Left kidney (tissue), 8 donors: ENCODE measurements at places on chromosomes 4 and X.

DNA sequence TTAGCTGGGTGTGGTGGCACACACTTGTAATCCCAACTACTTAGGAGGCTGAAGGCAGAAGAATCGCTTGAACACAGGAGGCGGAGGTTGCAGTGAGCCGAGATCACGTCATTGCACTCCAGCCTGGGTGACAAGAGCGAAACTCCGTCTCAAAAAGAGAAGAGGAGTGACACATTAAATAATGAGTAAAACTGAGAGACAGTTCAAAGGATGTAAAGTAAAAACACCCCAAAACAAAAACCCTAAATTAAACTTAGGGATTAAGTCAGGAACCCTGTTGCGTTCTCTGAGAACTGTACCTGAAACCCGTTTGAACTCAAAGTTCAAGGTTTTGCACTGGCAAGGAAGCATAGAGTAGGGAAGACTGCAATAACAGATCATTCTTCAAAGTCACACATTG lies 141.7 kb downstream of the BRWD3 start:
- no peak for DNase-seq

- DNase-seq, result no peak
These were observed 102.3 kb upstream of the PCDH7 start for GRCh38 chr4:30617836-30618235.

DNA sequence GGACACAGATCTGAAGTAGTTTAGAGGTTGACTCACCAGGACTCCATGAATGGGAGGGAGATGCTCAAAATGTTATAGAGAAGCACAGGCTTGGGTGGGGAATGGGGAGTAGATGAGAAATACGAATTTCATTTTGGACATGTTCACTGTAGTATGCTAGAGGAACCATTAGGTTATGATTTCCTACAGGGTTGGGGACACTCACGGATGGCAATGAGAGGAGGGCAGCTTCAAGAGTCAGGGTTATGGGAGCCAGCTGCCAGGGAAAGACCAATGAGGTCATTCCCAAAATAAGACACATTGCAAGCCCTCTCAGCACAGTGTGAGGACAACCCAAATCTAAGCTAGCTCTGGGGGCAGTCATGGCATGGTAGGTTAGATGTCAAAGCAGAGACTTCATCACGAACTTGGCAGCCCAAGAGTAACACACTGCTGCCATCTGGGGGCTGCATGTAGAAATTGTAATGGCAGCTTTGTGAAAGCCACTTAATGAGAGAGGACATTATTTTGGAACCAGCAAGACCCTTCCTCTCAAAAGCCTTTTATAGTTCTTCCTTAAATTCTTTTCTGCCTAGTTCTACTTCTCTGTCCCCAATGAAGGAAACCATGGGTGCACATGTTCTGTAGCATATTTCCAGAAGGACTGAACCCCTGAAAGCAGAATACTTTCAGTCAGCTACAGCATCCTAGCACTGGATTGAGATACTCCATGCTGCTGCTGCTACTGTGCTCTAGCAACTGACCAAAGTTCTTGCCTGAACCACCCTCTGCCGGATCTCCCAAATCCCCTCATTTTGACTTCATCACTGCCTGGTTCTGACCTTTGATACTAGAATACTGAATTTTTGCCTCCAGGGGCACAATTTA lies 16.2 kb upstream of the ZCCHC12 start:
- DNase-seq, result peak; percentile 39

DNA sequence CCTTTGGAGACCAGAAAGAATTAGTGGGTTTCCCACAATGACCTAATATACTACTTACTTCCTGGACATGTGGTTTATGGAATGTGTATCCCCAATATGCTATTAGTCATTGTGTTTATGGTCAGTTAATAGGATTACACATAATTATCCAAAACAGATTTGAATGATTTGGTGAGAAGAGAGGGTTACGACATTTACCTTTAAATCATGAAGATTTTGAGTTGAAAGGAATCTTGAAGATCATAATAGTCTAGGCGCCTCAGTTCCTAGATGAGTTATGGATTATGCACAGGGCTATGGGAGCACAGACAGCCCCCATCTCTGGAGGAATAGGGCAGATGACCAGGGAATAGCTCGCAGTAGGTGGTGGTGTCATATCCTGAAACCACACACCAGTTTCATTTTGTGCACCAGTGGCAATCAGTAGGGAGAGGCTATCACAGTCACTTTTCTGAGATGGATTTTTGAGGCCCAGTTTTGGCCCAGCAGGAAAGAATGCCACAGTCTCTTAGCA lies 61.3 kb downstream of the SEPTIN11 start:
- DNase-seq, result no peak

DNA sequence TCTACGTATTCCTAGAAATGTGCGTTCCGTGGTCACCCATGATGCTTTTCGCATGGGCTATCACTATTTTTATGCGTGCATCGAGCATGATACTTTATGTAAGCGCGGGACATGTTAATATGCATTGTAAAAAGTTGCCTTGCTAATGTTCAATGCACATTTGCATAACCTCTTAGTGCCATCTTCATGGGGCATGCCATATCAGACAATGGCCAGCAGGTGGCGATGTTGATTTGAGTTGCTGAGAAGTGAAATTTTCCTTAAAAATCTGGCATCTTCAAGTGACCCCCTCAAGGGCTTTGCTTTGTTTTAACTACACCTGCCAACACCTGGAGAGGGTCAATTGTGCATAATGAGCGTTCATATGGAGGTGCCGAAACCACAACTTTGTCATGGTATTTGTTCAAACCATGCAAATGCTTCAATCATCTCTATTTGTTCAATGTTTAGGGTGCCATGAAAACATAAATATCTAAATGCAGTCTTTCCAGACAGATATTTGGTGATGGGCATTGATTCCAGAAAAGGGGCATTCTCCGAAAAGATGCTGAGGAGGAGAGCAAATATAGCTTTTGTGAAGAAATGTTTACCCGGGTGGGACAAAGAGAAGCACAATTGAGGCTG lies 833.9 kb upstream of the PRKX start:
- peak; percentile 55 for DNase-seq
